CD4-positive, alpha-beta T cell treated with Interleukin-2 at 100 ng/mL for 4 hours (primary cell): ENCODE measurements at places on chromosomes 5 and 9.
A peak's percentile ranks its signal among the peaks of the same experiment; 100 is the strongest.

DNA sequence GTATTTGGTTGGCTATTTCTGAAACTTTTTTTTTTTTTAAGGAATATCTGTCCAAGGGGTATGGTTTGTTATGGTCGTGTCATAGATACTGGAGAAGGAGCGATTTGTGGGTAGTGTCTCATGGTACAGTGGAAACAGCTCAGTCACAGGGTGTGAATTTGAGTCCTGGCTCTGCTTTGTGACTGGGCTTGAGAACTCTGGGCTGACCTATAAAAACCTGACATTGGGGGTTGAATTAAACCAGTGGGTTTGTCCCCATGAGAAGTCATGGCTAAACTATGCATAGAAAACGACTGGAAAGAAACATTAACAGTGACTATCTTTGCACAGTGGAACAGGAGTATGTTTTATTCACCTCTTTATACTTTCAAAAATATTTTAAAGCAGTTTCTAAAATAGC lies 54.7 kb downstream of the MACROH2A1 start:
- no peak for DNase-seq

DNA sequence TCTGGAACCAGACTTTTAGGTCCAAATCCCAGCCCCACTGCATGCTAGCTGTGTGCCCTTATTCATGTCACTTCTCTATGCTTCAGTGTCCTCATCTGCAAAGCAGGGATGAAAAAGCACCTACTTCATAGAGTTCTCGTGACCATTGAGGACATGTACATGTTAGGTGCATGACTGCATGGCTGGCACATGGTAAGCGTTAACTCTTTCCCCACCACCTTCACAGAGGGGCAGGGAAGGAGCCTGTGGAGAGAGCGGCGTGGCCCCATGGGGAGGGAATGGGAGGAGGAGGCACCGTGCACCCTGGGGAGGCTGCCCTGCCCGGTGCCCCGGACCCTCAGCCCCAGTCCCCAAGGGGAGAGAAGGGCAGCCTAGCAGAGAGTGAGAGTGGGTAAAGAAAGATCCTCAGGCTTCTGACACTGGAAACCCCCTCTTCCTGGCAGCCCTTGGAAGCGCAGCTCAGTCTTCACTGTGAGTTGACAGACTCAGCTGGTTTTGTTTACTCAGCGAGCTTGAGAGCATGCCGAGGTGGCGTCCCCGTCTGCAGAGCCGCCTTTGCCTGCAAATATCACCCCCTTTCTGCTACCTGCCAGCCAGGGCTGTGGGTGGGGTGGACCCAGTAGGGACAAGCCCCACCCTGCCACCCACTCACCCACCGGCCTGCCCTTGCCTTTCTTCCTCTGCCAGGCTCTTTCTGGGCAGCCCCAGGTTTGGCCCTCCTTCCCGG lies 10.6 kb upstream of the ANGPTL2 start:
- no peak for DNase-seq

GRCh38 chr9:38414040-38414723 lies 10.1 kb downstream of the IGFBPL1 start:
- DNase-seq: no peak

DNA sequence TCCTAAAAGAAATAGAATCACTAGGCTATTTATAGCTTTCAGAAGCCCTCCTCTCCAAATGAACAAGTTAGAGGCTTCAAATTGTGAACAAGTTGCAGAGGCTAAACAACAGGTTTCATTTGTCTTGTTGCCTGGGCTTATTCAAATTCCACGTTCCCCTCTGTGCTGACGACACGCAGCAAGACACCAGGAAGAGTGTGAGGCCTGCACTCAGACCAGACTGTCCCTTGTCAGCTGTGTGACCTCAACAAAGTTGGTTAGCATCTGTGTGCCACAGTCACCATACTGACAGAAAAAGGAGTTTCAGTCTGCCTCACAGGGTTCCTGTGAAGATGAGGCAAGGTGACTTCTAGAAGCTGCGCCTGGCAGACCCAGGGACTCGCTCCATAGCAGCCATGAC lies 22.1 kb upstream of the GABBR2 start:
- no peak for DNase-seq

DNA sequence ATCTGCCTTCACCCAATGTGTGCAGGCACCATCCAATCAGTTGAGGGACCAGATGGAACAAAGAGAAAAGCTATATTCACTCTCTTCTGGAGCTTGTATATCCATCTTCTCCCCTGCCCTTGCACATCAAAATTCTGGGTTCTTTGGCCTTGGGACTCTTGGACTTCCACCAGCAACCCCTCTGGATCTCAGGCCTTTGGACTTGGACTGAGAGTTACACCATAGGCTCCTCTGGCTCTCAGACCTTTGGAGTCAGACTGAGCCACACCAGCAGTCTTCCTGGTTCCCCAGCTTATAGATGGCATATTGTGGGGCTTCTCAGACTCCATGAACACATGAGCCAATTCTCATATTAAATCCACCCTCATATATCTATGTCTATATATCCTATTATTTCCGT lies 73.1 kb downstream of the TSSK1B start:
- DNase-seq: no peak

DNA sequence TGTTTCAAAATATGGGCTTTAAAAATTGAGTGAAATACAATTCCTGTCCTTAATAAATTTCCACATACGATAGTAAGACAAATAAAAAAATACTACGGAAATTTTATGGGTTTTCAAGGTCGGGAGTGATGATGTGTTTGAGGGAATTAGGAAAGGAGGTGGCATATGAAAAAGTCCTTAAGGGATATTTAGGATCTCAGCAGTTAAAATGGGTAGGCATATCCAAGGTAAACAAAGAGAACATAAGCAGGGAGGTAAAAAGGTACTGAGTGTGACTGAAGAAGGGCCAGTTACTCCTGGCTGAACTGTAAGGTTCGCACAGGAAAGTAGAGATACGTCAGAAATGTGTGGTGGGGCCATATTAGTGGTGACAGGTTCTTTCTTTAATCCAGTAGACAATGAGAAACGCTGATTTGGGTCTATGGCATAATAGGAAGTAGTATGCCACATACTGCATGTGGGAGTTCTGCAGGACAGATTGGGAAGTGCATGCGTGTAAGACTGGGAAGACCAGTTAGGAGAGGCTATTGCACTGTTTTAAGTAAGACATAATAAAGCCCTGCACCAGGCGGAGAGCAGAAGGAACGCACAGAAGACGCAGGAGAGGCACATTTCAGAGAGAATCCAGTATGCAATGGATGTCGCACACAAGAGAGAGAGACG lies 937 bp upstream of the HMGCR start:
- DNase-seq: peak; percentile 15

DNA sequence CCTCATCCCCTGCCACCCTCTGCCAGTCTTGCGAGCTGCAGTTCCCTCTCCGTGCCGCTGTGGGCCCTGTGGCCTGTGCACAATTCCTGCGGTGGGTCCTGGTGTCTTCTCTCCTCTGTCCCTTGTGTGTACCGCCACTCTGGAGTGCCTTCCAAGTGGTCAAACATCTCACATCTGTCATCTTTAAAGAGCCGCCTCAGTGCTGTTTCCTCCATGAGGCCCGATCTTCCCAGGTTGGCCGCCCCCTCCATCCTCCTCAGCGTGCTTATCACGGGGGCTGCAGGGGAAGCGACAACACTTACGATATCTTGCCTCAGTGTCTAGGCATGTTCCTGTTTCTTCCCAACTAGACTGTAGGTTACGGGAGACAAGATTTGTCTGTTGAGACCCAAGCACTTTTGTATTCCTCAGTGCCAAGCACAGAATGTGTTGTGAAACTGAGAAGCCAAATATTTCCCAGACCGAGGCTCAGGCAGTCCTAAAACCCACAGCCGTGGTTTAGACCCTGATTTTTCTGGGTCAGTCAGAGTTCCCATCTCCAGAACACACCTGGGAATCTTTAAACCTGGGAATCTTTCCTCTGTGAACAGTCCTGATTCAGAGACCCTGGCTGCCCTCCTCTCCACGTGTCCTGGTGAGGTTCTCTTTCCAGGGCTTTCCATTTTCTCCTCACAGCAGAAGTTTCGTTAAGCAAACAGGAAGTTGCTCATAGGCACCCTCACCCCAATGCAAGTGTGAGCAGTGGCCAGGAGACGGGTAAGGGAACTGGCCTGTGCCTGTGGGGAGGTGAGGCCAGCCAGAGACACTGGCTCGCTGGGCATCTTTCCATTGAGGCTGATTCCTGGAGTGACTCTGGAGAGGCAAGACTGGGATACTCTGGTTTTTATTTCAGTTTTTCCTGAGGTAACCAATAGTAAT lies 28.8 kb downstream of the SLC46A2 start:
- no peak for DNase-seq

DNA sequence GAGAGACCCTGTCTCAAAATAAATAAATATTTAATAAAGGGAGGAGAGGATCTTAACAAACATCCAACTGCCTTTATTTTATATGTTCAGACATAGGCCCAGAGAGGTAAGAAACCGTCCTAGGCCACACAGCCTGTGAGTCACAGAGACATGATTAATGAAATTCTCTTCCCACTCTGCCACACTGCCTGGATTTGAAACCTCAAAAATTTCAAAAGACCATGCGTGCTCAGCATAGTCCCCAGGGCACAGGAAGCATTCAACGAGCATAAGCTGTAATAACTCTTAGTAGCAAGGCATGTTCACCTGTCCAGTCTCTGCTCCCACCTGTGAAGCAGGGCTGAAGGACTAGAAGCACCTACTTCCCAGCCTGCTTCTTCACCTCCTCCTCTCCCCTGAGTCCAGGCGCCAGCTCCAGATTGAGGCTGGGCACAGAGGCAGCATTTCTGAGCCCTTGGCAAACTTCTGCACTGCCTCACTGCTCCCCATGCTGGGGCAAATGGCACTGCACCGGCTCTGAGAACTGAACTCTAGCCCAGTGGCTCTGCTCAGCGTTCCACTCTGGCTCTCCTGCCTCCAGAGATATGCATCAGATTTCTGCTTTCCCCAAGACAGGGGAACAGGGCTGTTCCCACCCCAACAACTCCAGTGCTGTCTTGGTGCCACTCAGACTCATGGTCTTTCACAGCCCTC lies 1.1 kb downstream of the FAT2 start:
- DNase-seq: no peak

GRCh38 chr9:114629563-114630090 lies 18.5 kb downstream of the TMEM268 start:
- no peak for DNase-seq

DNA sequence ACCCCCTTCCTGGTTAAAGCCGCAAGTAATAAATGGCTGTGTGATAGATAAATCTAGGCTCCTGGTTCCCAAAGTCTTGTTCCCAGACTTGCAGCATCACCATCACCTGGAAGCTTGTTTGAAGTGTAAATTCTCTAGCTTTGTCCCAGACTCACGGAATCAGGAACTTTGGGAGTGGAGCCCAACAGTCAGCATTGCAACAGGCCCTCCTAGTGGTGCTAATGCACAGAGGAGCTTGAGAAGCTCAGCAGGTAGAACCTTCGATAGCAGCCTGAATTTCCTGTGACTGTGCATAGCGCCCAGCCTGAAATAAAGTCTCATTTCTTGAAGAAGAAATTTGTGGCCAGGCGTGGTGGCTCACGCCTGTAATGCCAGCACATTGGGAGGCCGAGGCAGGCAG lies 30.3 kb upstream of the MELK start:
- no peak for DNase-seq

DNA sequence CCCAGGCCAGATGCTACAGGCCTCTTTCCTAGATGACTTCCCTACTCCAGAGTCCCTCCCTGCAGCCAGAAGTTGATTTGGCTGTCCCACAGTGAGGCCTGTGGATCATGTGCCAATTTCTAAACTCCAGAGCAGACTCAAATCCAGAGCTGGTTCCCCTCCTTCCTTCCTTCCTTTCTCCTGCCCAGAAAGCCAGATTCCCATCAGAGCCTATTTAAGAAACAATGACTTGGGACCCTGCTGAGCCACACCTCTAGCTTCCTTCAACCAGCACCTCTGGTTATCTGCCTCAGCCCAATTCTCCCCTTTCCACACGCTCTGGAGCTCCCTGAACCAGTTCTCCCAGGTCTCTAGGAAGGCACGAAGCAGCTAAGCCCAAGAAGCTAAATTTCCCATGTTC lies 7.2 kb downstream of the FAM219A start:
- DNase-seq: no peak

DNA sequence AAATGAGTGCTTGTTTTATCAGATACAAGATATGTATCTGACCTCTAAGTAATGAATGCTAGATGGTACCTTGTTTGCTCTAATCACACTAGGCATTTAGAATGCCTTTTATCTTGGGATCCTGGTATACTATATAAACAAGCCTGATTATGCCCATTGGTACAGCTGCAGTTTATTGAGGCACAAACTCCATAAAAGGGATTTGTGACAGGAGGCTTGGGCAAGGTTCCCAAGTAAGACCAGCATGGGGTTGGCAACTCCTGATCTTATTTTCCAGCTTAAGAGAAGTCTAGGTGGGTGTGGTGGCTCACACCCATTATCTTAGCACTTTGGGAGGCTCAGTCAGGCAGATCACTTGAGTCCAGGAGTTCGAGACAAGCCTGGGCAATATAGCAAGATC lies 93.9 kb upstream of the DMRT1 start:
- no peak for DNase-seq

- no peak for DNase-seq
These were observed 516.2 kb downstream of the ELAVL2 start for GRCh38 chr9:23309800-23310199.

DNA sequence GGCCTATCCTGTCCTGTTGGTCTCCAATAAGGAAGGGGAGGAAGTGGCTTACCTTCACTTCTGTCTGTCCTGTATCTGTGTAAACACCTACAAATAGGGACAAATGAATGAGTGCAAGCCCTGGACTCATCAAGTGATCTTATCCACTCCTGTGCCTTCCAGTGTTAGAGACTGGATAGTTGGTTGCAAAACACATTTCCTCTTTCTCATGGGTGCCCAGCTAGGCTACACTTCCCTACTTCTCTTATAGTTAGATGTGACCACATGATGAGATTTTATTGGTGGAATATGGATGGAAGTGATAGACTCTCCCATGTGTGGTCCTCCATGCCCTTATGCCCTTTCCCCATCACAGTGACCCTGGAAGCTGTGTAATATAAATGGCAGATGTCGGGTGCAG lies 16.9 kb upstream of the PFDN1 start:
- DNase-seq: no peak

- no peak for DNase-seq
These were observed 15.4 kb downstream of the TMEM268 start for GRCh38 chr9:114626415-114627020.

DNA sequence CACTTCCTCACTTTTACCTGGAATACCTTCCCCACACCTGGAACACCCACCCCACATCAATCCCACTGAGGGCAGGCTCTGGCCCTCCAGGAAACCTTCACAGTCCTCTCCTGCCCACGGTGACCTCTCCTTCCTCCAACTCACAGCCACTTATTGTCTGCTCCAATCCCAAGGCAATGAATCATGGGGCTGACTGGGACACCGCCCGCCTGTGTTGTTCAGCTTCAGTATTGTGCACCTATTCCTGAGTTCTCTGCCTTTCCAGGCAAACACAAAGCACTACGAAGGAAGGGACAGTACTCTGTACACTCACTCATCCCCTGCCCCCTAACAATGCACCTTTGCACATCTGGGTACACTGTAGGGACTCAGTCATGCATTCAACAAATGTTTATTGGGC lies 7.3 kb downstream of the PCDH1 start:
- DNase-seq: no peak

DNA sequence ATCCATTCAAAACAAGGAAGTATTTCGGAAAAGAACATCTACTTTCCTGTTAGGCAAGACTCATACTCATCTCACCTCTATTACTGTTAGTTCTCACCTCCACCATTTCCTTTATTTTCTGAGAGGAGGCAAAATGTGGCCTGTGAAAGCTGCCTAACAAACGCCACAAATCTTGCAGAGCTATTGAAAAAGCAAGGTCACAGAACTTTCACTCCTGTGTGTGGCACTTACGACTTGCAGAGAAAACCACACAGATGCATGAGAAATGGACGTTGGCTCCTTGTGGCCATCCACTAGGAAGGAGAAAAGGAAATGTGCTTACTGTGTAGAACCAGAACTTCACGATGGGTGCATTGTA lies 195.8 kb upstream of the KLF9 start:
- no peak for DNase-seq

- DNase-seq: no peak
These were observed 764.2 kb upstream of the ZNF608 start for GRCh38 chr5:125510651-125511050.
